ENCODE measurements at places on chromosomes 16 and 17.

DNA sequence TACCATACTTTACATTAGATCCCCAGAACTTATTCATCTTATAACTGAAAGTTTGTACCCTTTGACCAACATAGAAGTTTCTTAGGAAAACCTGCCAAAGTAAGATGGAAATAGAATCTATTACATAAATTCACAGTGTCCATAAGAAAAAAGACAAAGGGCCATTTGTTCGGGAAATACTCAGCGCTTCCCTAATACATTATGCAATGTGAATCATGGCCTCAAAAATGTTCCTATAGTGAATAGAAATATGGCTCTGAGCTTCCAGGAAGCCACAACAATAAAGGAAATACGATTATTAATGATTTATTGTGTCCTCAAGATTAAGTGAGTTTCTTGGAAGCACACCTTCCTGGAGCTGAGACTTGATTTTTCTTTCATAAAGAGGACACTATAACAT lies 51.5 kb downstream of the GPRC5B start:
- DNase-seq, result no peak

GRCh38 chr16:28876973-28877654 lies 1.2 kb upstream of the ATP2A1 start:
- no peak for DNase-seq

DNA sequence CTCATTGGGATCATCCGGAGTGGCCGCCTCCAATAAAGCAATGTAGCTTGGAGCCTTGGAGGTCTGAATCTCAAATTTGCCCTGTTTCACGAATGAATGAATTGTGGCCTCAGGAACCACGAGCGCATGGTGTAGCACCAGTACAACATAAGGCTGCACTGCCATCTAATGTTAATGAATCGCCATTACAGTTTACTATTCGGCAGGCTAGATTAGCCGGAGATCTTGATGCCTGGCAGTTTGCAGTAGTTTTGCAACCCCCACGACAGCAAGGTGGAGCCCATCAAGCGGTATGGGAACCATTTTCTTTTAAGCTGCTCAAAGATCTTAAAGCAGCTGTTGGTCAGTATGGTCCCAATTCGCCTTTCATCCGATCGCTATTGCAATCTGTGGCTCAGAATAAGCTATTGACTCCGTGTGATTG lies 18.8 kb downstream of the ALOX15B start:
- DNase-seq, result peak; percentile 86

- no peak for DNase-seq
Observed at GRCh38 chr17:76445697-76446448, 7.1 kb downstream of the UBE2O start.

DNA sequence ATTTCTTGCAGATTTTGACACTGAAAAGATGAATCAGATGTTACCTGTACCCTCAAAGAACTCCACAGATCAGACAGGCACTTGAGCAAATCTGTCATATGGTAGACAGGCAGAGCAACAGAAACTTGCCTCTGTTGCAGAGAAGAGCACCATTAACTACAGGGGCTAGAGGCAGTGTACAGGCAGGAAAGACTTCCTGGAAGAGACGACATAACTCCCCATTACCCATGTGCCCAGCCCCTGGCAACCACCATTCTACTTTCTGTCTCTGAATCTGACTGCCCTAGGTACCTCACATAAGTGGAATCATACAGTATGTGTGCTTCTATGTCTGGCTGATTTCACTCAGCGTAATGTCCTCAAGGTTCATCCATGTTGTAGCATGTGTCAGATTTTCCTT lies 15.5 kb downstream of the GFOD2 start:
- no peak for DNase-seq
